ENCODE measurements at places on chromosomes 11 and 22.

- peak; percentile 60 for DNase-seq
Observed at GRCh38 chr22:17258015-17258787, 39.0 kb upstream of the ADA2 start.

DNA sequence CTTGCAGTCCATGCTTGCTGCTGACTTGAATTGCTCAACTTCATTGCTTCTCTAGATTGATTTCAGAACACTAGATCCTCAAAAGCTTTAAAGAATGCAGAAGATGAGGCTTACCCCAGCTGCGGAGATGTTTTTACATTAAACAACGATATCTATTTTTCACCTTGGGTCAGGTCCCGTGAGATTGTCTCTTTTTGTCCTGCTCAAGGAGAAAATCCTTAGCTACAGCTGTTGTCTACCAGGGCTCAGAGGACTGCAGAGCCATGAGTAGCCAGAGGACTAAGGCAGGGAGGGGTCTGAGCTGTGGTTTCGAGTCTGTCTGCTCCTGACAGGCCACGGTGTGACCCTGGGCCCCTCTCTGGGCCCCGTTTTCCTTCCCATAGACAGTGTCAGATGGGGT is 51.4 kb downstream of the PKNOX2 start:
- no peak for DNase-seq

DNA sequence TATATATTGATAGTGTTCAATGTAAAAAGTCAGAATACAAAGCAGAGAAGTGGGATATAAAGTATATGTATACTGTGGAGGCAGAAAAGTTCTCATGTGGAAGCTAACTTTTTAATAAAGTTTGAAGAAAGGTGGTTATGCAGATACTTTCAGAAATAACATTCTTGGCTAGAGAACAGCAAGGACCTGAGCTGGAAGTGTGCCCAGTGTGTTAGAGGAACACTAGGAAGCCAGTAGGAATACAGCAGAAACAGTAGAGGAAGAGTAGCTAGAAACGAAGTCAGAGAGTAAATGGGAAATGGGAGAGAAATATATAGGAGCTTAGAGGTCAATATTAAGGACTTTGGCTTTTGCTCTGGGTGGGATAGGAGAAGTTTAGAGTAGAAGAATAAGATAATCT is 464.9 kb upstream of the CCDC90B start:
- no peak for DNase-seq

GRCh38 chr11:107276077-107276476 is 181.5 kb downstream of the CWF19L2 start:
- DNase-seq, result no peak

- no peak for DNase-seq
Observed at GRCh38 chr11:69501891-69502860, 20.7 kb downstream of the LINC01488 start.

- DNase-seq, result no peak
Observed at GRCh38 chr11:201966-202365, 5.2 kb downstream of the BET1L start.

GRCh38 chr11:60919320-60919719 is 4.9 kb upstream of the TMEM132A start:
- no peak for DNase-seq

All from astrocyte of the spinal cord (primary cell).